Activated CD8-positive, alpha-beta T cell treated with anti-CD3 and anti-CD28 coated beads, Interleukin-2, amount 10 ng/mL, durations not matched to agents 7 days and 5 days (primary cell): ENCODE measurements at places on chromosomes 4 and X. TPM values are rescaled to one million over a fixed set of nuclear protein-coding genes. Genes with fewer than 3 reads are reported as not detected.

The MSX1 gene
- not detected for total RNA-seq

The PPP2R2C gene
- total RNA-seq = not detected

The EIF1AX gene
- total RNA-seq = 84.8 TPM

DNA sequence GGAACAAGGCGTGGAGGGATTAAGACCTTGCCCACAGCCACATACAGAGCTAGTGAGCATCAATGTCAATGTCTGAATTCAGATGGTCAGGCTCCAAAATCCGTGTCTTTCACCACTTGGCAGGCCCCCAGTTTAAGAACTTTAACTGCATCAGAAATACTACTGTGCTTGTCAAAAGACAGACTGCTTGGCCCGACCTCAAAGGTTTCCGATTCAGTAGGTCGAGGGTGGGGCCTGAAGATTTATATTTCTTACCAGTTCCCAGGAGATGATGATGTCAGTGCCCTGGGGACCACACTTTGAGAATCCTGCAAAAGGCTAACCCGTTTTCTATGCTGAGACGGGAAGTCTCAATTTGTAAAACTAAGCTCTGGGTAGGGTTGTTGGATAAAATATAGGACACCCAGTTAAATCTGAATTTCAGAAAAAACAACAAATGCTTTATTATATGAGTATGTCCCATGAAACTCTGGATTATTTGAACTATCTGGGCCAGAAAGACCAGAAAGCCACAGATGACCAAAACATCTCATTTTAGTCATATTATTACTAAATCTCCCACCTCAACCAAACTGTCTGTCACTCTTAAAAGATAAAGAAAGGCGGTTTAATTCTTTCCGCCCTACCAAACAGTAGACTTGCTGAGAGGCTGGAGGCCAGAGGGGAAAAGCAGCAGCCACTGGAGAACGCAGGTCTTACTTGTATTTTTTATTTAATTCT, 42.7 kb downstream of the GATB start:
- no peaks in the 10 kb centered on the region for H3K36me3 ChIP-seq
- H3K4me3 ChIP-seq = no peak overlapping the region
- no peak for DNase-seq
- H3K4me1 ChIP-seq = no peaks in the 10 kb centered on the region

- no peak for DNase-seq
- H3K27ac ChIP-seq = no peak overlapping the region
- no peaks in the 10 kb centered on the region for H3K4me1 ChIP-seq
- no peak overlapping the region for H3K4me3 ChIP-seq
- no peaks in the 10 kb centered on the region for H3K36me3 ChIP-seq
Measured at GRCh38 chrX:69028006-69028760, 137.1 kb downstream of the PJA1 start.

The EXOC1L gene
- not detected for total RNA-seq

- H3K36me3 ChIP-seq = no peaks in the 10 kb centered on the region
- no peak overlapping the region for H3K27ac ChIP-seq
- H3K27me3 ChIP-seq = no peaks in the 10 kb centered on the region
Measured at GRCh38 chrX:37599729-37600128, 28.3 kb downstream of the LANCL3 start.

DNA sequence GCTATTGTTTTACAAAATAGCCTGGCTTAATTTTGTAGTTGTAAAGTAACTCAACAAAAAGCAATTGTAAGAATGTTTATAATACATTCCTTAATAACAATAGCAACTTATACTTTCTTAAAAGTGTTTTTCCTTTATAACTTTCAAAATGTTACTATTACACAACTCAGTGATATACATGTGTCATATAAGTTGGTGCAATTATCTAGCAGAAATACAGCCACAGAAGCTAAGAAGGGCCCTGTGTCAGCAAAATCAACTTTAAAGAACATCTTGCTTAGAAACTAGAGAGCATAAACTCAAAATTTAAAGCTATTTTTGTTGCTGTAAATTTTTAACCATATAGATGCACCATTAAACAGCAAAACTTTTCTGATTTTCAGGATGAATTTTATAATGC, 41.4 kb upstream of the MAB21L2 start:
- no peaks in the 10 kb centered on the region for H3K27me3 ChIP-seq
- H3K4me3 ChIP-seq = no peak overlapping the region
- no peak for DNase-seq
- H3K27ac ChIP-seq = no peak overlapping the region

DNA sequence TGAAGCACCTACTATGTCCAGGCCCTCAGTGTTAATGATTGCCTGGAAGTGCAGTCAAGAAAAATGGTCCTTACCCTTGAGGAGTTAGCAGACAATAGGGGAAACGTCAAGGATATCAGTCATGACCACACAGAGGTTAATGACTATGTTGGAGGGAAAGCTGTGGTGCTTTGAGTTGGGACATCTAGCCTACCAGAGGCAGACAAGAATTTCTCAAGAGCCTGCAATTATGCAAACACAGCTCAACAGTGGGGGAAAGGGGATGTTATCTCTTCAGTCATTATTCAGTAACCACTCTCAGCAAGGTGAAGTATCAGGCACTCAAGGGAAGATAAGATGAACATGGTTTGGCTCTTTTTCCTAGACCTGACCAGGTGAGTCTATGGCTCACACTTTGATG, 7.0 kb upstream of the FGFBP1 start:
- H3K36me3 ChIP-seq = no peaks in the 10 kb centered on the region
- H3K27ac ChIP-seq = no peak overlapping the region
- DNase-seq = no peak
- H3K4me3 ChIP-seq = no peak overlapping the region

The KLKB1 gene
- total RNA-seq = 0.26 TPM

GRCh38 chrX:110418316-110419235, 59.9 kb downstream of the RTL9 start:
- no peaks in the 10 kb centered on the region for H3K4me1 ChIP-seq
- no peaks in the 10 kb centered on the region for H3K36me3 ChIP-seq

DNA sequence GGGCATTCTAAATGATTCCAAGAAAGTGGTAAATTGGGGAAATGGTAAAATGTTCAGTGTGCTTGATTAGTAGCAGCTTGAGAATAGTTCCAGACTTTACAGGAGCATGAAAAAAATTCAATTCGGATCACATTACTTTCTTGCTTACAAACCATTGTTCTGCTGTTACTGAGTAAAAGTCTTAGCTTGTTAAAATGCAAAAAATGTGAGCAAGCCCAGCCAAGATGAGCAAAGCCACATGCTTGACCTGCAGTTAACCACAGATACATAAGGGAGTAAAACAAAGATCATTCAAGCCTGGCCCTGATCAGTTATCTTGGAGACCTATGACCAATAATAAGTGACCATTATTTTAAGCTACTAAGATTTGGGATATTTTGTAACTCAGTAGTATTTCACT, 562.9 kb upstream of the MAGEB2 start:
- H3K4me1 ChIP-seq = no peaks in the 10 kb centered on the region
- H3K27ac ChIP-seq = no peak overlapping the region
- DNase-seq = no peak

GRCh38 chr4:25523405-25523804, 132.2 kb upstream of the SLC34A2 start:
- H3K27ac ChIP-seq = no peak overlapping the region
- H3K4me1 ChIP-seq = no peaks in the 10 kb centered on the region
- H3K27me3 ChIP-seq = peaks cover 3% of the 10 kb centered on the region
- H3K36me3 ChIP-seq = no peaks in the 10 kb centered on the region
- DNase-seq = no peak
- H3K4me3 ChIP-seq = no peak overlapping the region
